Sigmoid colon (tissue), 7 donors: ENCODE measurements at places on chromosomes 7 and 10. TPM values are rescaled to one million over a fixed set of nuclear protein-coding genes. Genes with fewer than 3 reads are reported as not detected.

DNA sequence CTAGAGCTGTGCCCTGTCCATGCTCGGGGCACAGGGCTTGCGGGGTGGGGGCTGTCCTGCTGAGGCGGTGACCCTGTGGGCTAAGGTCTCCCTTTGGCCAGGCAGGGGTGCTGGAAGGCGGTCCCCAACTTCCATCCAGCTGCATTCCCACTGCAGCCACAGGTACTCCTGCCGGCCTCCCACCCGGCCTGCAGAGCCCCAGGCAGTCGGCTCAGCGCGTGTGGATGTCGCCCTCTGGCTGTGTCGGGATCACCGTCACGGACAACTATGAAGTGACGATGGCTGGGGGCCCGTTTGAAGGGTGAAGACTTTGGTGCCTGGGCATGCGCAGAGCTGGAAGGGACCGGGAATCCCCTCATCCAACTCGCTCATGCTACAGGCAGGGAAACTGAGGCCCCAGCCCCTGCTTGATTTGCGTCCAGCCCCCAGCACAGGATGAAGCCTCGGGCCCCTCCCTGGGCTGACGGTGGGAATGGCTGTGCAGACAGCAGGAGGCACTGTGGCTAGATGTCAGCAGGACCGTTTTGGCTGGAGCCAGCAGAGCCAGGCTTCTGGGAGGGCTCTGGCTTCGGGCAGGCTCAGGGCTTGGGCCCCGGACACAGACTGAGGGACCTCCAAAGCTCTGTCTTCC is 2.3 kb upstream of the TMEM184A start:
- DNase-seq = no peak
- peaks cover 10% of the 10 kb centered on the region for H3K27me3 ChIP-seq
- H3K36me3 ChIP-seq = no peaks in the 10 kb centered on the region
- peaks cover 12% of the 10 kb centered on the region for H3K4me1 ChIP-seq
- no peak overlapping the region for H3K27ac ChIP-seq

DNA sequence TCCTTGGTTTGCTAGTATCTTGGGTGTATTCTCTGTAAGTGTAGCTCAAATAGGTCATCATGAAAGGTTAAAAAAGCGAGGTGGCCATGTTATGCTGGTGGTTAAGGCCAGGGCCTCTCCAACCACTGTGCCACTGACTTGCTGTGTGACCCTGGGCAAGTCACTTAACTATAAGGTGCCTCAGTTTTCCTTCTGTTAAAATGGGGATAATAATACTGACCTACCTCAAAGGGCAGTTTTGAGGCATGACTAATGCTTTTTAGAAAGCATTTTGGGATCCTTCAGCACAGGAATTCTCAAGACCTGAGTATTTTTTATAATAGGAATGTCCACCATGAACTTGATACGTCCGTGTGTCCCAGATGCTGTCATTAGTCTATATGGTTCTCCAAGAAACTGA is 17.1 kb downstream of the SCD start:
- peak overlapping the region; percentile 55 for H3K27ac ChIP-seq
- DNase-seq = no peak
- H3K36me3 ChIP-seq = no peaks in the 10 kb centered on the region

Gene PLEKHS1
- 3.6 TPM for polyA plus RNA-seq

Gene ABCC2
- polyA plus RNA-seq = 0.86 TPM
